ENCODE measurements at places on chromosomes 16 and 17.

GRCh38 chr16:24635900-24636610, 93.4 kb upstream of the TNRC6A start:
- peak; percentile 59 for DNase-seq

- no peak for DNase-seq
Observed at GRCh38 chr17:71502443-71502842, 618.4 kb upstream of the SOX9 start.

DNA sequence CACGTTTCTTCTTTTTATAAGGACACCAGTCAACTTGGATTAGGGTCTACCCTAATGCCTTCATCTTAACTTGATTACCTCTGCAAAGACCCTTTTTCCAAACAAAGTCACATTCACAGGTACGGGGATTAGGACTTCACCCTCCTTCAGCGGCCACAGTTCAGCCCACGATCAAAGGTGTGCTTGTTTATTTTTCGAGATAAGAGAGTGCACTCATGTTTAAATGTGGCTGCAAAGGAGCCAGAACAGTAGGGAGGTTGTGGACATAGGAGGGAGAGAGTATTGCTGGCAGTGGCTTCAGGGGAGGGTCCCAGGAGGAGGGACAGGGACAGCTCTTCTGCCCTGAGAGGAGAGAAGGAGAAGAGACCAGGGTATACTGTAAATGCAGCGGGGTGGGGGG, 46.7 kb downstream of the MGAT5B start:
- no peak for DNase-seq

DNA sequence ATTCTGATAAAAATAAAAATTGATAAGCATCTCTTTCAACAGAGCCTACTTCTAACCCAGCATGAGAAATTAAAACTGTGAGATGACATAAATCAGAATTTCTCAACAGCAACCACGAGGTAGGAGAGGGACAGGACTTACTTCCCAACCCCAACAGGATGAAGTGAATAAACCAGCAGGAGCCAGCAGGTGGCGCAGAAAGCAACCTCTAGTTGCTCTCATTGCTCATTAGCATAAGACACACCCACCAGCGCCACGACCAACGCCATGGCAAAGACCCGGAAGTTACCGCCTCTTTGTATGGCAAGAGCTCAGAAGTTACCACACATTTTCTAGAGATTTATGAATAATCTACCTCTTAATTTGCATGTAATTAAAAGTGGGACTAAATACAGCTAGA, 189.4 kb upstream of the CDH8 start:
- no peak for DNase-seq
